ENCODE measurements at places on chromosomes 12 and 14.
A peak's percentile ranks its signal among the peaks of the same experiment; 100 is the strongest.

GRCh38 chr12:23421556-23421955 is 527.9 kb downstream of the SOX5 start:
- DNase-seq, result no peak

GRCh38 chr14:72576258-72576657 is 317.6 kb downstream of the DPF3 start:
- DNase-seq, result no peak

GRCh38 chr12:102539651-102540553 is 59.5 kb upstream of the IGF1 start:
- no peak for DNase-seq

DNA sequence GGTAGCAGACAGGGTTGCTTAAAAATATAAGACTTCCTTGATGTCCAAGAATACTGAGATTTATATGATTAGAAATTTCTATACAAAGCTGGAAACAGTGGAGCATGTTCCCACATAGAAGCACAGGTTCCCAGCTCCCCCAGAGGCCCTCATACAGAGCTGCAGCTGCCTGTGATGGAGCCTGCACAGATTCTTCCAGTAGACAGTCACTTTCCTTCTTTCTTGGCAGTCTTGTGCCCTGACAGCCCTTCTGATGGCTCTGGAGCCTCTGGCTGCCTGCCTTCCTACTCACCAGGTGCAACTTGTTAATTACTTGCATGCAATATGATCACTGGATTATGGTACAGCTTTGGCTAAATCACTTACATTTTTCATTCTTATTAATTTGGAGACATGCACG is 44.4 kb downstream of the BICD1 start:
- no peak for DNase-seq

- no peak for DNase-seq
Measured at GRCh38 chr14:30227876-30228275, 300.2 kb upstream of the PRKD1 start.

GRCh38 chr12:122474324-122474716 is 26.4 kb downstream of the ZCCHC8 start:
- no peak for DNase-seq

GRCh38 chr12:58712976-58713375 is 207.3 kb downstream of the LRIG3 start:
- DNase-seq, result no peak

- DNase-seq, result no peak
Measured at GRCh38 chr14:87994974-87995373, 2.0 kb upstream of the GALC start.

GRCh38 chr14:90678420-90678819 is 137.8 kb downstream of the TTC7B start:
- DNase-seq, result no peak

DNA sequence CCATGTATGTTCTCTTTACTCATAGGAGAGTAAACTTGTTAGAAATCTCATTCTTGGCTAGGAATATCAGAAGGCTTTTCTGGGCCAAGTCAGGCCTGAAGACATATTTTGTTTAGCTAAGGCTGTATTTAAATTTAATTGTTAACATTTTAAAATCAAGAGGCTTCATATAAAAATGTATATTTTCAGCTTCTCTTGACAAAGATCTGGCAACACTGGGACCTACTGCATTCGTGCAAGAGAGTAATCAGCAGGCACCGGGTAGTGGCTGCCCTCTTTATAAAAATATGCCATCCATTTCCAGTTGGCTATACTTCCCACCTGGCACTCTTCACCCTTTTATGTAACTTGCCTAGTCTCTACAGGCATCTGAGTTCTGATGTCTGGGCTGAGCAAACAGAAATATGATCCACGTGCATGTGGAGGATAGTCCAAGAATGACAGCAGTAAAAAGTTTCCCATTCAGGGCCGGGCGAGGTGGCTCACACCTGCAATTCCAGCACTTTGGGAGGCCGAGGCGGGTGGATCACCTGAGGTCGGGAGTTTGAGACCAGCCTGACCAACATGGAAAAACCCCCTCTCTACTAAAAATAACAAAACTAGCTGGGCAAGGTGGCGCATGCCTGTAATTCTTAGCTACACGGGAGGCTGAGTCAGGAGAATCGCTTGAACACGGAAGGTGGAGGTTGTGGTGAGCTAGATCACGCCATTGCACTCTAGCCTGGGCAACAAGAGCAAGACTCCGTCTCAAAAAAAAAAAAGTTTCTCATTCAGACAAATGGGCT is 2.0 kb upstream of the SOS2 start:
- no peak for DNase-seq

DNA sequence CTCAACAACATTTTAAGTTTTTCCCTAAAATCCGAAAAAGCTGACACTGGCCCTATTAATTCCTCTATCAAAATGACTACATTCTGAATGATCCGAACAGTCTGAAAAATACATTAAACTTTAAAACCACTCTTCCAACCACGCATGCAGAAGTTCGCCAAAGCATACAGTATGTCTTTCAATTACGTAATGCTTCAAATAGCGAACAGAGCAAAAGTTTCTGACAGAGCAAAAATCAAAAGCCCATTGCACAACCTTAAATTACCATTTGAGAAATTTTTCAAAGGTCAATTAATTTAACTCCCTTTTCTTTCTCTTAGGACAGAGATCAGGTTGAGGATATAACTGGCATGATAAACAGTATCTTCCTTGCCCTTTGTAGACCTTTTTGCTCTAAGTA is 33.2 kb downstream of the LRIG3 start:
- DNase-seq, result no peak

DNA sequence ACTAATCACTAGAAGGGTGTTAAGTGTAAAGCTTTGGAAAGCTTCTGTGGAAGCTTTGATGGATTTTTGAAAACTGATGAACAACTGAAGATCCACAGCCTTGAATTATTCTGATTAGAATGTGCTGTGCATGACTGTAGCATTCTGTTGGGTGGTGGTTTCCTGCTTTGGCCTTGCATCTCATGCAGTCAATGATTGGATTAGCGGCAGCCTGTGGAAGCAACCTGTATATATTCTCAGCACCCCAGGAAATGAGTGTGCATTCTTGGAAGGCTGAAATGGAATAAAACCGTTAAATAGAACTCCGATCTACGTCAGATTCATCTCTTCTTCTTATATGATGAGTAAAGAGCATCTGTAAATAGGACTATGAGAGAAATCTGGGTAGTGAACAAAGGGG is 120.2 kb downstream of the SLC16A7 start:
- no peak for DNase-seq

DNA sequence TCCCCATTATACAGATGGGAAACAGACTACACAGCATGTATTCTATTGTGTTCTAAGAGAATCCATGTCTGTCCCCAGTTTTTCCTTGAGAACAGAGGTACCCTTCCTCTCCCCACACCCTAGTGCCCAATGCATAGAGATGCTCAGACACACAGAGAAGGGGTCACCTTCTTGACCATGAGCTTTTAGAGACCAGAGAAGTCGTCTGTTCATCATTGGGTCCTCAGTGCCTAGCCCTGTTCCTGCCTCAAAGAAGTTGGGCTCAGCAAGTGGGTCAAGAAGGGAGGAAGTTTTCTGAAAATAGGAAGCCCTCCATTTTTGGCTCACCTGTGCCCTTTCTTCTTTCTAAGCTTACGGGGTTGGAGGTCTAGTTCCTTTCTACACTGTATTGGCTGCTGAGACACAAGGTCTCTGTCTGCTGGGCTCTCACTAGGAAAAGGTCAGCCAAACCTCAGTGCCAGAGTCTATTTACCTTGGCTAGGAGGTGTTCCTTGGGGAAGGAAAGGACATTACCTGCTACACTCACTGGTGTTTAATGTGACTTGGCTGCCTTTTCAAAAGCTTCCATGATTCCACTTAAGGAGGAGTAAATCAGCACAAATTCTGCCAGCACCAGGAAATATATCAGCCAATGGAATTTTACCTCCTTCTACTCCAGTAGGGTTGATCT is 198.5 kb upstream of the PWP1 start:
- no peak for DNase-seq

DNA sequence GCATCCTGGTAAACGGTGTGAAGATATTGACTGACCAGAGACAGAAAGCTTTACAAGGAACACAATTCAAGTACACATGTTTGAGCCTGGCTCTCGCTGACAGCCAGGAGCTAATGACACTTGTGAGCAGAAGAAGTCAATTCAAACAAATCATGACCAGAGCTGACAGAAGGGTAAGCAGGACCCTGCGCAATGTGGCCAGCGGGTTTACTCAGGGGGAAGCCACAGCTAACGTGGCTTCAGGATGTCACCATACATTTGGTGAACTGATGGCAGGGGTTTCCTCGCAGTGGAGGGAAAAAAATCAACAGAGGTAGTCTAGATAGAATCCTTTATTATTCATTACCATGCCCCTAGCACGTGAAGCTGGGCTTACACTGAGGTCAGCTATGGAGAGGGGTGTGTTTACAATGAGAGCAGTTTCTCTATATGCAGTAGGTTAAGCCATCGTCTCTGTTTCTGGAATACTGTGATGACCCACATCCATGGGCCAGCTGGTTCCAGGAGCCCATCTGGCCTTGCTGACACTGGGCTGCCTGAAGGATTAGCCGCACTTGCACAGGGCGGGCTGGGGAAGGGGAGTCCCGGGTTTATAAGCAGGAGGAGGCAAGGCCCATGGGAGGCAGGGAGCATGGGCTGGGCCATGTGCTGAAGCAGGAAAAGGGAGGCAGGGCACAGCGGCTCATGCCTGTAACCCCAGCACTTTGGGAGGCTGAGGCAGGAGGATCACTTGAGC is 198.2 kb upstream of the PRMT8 start:
- DNase-seq, result no peak

- DNase-seq, result no peak
Measured at GRCh38 chr14:90562652-90563051, 165.8 kb downstream of the CALM1 start.

DNA sequence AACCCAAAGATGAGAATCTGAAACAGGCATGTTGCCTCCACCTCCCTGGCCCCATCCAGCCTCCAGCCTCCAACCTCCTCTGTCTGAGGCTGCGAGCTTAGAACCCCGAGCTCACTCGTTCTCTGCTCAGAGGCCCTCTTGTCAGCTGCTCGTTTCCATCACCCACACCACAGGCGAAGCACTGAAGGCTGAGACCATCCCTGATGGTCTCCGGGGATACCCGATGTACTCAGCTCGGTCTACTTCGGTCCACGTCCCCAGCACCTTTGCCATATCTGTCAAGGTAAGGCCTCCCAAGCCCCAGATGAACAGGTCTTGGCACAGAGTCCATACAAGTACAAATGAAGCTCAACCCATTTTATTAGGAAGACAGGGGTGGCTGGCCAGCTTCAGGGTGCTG is 72.4 kb downstream of the TTC7B start:
- no peak for DNase-seq

- DNase-seq, result no peak
Measured at GRCh38 chr14:88559852-88560251, 3.0 kb upstream of the ZC3H14 start.

- no peak for DNase-seq
Measured at GRCh38 chr14:91945751-91946621, 1.5 kb downstream of the FBLN5 start.

GRCh38 chr14:73424453-73424852 is 33.9 kb downstream of the NUMB start:
- no peak for DNase-seq

GRCh38 chr14:88765130-88765529 is 27.6 kb downstream of the EML5 start:
- no peak for DNase-seq

- no peak for DNase-seq
Measured at GRCh38 chr12:67578976-67579661, 69.4 kb upstream of the DYRK2 start.

GRCh38 chr12:86729739-86730138 is 473.5 kb upstream of the MGAT4C start:
- DNase-seq, result no peak

GRCh38 chr12:49667325-49668090 is 39.7 kb downstream of the FMNL3 start:
- no peak for DNase-seq

DNA sequence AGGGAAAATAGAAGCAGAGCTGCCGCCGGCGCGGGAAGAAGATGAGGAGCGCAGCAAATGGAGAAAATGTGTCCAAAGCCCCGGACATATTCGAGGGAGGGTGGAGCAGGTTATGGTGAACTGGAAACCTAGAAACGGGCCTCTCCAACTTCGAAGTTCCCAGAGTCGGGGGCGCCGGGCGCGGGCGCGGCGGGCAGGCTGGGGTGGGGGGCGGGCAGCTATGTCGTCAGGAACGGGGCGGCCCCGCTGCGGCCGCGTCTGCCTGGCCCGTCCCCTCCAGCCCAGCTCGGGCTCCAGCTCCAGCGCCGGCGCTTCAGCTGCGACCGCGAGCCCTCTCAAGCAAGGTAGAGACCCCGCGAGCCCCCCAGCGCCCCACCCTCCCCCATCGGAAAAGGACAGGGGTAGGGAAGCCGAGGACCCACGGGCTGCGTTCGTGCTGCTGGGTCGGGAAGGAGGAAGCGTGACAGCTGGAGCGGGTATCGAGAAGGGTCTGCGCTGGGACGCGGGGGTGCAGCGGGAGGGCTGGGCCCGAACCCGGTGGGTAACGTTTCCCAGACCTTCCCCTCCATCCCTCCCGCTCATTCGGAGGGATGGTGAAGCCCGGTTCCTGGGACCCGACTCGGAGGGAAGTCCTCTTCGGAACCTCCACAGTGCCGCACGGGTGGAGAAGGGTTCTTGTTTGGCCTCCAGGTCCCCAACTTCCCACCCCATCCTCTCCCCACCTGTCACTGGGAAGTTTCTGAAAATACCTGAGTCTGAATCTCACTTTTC is 1.0 kb downstream of the DGKA start:
- DNase-seq, result peak; percentile 25

GRCh38 chr14:67241411-67242167 is at the start of gene PALS1:
Gene PALS1 (plus strand): TSS chr14:67241435. CDS start chr14:67279171, 37,736 bp downstream.
- no peak for DNase-seq

DNA sequence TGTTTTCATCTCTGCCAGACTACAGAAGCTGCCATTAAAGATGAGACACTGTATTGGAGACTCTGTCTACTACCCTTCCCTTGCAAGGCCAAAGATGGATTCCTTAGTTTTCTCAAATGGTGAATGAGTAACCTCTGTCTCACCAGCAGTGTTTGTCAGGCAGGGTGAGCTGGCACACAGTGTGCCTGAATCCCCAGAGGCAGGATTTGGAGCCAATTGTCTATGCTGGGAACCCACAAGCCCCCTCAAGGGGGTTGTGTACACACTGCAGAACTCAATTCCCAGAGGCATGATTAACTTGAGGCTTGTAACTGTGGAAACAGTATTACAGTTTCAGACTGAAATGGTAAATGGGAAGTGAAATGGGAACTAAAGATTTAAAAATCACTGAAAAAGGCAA is 136.8 kb upstream of the PTPRB start:
- DNase-seq, result no peak

- no peak for DNase-seq
Measured at GRCh38 chr12:100348657-100349454, 8.0 kb upstream of the SLC17A8 start.

GRCh38 chr12:116933091-116933490 is 22.3 kb downstream of the FBXW8 start:
- no peak for DNase-seq

- no peak for DNase-seq
Measured at GRCh38 chr14:89379891-89380820, 36.9 kb downstream of the FOXN3 start.

- no peak for DNase-seq
Measured at GRCh38 chr12:71795901-71796300, 41.2 kb downstream of the RAB21 start.

- DNase-seq, result no peak
Measured at GRCh38 chr12:113591480-113591974, 119.9 kb upstream of the LHX5 start.

GRCh38 chr12:12926571-12927071 is 25.3 kb downstream of the GPRC5D start:
- DNase-seq, result no peak

Data from T-cell (primary cell).